ENCODE measurements at places on chromosomes 2 and 18.

DNA sequence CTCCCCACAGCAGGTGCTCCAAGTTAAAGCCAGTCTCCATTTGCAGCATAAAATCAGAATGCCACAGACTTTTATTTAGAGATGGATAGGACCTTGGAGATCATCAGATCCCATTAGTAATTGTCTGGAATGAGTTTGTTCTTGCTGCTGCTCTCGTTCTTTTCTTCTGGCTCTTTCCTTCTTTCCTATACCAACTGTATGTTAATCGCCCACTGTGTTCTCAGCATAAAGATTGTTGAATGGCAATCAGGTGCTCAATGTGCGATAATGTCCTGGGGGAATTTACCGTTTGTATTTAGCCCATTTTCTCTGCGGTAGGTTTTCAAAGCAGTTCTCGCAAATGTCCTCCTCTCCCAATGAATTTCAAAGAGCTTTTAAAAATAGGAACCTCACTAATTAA, 3.3 kb downstream of the GPR39 start:
- no peak for DNase-seq

DNA sequence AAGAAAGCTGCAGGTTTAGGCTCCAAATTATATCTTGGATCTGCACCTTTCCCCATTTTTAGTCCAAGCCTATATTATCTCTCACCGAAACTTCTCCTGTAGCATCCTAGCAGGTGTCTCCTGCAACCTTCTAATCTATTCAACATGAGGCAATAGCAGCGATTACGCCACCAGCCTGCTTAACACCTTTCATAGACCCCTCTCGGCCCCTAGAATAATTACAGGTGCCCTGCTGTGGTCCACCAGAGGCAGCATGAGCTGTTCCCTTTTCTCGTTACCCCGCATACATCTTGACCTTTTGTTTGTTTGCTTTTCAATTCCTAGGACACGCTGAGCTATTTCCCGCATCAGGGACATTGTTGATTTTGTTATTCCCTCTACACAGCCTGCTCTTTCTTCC, 361.9 kb downstream of the CYRIA start:
- no peak for DNase-seq

DNA sequence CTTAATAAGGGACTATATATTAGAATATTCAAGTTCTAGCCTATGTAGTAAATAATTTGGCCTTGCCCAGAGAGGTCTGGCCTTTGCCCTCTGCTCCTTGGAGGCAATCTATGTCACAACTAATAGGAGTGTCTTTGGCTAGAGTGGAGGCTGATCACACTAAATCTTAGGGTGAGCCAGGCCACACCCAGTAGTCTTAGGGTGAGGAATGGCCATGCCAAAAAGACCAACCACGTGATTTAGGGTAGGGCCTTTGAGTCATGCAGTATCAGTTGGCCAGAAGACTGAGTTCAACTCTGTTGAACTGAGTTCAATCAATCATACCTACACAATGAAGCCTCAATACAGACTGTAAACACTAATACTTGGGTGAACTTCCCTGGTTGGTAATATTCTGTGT, 26.0 kb upstream of the FLACC1 start:
- no peak for DNase-seq

DNA sequence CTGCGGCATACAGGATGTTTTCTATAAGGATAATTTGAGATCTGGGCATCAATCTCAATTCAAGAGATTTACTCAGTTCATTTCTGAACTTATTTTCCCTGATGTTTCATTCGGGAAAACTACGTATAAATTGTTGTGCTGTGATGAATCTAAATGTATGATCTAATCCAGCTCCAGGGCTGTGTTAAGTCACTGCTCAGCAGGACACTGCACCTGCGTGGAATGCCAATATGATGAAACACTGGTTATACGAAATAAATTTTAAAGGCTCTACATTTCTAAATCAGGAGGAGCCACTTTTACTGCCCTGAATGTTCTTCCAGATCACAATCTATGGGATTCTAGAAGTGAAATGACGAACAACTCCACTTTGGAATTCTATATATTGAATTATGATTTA, 259.0 kb downstream of the HNMT start:
- no peak for DNase-seq

DNA sequence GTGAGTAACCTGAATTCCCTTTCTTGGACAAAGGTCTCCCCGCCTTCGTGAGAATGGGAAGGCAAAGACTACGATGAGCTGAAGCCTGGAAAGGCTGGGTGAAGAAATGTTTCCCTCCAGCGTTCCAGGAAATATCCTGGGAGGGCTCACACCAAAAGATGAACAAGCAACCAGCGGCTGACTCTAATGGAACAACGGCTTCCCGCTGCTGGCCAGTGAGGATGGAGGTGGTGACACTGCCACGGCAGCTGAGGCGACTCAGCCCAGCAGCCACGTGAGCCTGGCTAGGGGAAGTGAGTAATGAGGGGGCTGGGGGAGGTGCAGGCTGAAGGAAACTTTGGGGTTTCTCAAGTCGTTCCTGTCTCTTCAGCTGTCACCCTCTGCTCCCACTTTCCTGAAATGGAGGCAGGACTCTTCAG, 105.0 kb upstream of the SMAD7 start:
- DNase-seq, result no peak

DNA sequence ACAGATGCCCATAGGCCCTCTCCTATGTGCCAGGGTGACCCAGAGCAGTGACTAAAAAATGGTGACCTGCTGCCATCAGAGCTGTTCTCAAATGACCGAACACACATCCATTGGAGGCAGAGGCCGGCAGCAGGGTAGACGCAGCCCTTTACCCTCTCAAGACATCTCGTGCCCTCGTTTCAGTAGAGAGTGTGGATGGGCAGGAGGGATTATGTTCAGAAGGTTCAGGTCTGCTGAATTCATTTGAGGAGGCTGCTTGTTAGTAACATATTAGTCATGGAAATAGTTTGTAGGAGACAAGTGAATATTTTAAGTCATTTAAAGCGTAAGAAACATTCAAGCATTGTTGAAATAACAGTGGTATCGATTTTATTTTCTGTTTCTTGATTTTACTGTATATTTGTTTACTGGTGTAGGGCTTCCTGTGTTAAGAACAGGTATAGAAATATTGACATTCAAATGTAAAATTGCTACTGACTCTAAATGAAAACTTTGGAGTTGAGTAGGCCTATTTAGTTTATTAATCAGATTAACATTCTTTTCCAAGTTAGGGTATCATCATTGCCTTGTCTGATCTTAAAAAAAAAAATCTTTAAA, 82.6 kb downstream of the ZNF532 start:
- DNase-seq, result no peak
